ENCODE measurements at places on chromosomes 2 and 18.

DNA sequence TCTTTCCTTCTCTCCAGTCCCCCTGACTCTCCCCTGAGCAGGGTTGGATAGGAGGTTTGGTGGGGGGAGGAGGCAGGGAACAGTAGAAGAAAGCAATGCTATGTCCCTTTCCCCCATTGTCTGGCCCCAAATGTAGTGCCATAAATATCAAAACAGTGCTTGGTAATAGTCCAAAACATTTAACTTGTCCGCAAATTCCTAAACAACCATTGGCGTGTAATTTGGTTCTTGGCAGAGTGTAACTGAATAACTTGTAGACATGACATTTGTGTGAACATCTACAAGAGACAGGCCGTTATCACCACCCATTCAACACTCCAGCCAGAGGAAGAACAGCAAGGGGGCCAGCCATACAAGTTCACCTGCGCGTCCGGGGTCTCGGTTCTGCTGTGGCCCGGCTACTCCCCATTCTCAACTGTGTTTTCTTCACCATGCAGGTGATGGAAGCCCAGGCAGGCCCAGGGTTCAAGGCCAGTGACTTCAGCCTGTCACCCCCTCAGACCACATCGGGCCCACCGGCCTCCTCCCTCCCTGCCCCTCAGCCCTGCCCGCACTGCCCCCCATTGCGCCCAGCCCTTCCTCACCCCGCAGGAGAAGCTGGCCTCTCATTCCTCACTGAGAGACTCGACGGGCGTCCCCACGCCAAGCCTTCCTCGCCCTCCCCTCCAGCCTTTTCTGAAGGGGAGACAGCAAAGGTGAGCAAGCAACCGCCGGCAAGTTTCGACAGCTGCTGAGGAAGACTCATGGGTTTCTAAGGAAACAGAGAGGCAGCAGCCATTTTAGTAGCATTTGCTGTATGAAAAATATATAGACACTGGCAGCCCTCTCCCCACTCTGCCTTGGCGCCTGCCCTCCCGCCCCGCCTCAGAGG is 699 bp upstream of the RAPGEF4 start:
- DNase-seq, result no peak

- no peak for DNase-seq
Observed at GRCh38 chr18:24341361-24341760, 56.3 kb downstream of the OSBPL1A start.

GRCh38 chr2:217415316-217415715 is 555.5 kb upstream of the TNP1 start:
- DNase-seq, result no peak

DNA sequence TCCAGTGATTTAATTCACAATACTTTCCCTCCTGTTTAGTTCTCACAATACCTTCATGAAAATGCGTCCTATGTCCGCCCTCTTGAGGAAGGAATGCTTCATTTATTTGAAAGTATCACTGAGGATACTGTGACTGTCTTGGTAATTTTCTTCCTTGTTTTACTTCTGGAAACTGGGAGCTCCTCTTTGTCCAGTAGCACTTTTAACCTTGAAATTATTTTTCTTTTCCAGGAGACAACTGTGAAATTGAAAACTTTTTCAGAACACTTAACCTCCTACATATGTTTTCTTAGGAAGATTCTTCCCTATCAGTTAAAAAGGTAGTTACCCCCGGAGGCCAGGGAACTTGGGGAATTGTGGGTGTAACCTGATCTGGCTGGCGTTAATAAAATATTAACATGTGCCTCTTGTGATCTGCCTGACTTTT is 58.9 kb upstream of the STON1 start:
- DNase-seq, result peak; percentile 33

DNA sequence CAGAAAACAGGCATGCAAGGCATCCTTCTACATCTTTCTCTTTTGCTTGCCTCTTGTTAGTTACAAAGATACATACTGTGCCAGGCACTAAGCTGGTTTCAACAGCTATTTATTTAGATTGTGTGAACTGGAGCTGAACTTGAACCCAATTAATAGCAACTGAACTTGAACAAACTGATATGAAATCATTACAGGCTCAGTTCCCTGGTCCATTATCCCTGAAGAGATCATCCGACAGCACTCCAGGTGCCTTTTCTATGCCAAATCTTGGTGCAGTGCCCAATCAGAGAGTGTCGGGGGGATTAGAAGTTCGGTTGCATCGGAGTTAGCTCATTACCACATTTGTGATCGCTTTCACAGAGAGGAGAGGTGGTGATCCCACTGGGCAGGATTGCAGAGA is 477.6 kb downstream of the PARD3B start:
- DNase-seq, result no peak

GRCh38 chr18:51120809-51121596 is 76.5 kb downstream of the MEX3C start:
- no peak for DNase-seq

DNA sequence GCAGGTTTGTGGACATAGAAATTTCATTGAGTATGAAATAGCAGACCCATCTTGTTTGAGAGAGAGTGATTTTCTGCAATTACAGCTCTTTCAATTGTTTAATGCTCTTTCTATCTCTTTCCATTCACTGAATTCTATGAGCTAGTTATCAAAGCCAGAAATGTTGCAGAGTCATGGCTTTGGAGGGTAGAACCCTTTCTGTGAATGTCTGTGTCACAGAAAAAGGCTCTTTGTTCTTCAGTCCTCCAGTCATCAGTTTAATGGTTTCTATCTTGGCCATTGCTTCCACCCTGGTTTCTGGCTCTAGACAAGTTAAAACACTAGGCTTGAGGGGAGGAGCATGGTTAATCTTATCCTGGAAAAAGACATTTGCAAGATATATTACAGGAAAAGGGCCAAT is 655.0 kb downstream of the STK39 start:
- no peak for DNase-seq

- peak; percentile 68 for DNase-seq
Observed at GRCh38 chr2:73156539-73157124, 43.9 kb upstream of the RAB11FIP5 start.

DNA sequence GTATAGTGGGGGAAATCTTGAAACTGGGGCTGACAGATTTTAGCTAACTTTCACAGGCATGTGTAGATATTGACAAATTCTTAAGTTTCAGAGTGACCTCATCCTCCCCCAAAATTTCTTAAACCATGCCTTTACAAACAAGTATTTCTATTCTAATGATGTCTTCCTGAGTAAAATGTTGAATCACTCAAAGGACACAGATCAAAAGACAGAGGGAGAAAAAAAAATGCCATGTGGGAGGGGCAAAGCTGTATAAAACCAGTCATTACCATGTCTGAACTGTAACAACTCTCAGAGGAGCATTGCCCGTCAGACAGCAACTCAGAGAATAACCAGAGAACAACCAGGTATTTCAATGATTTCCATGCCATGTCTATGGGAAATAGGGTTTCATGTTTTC is at the start of gene SERPINB2:
Gene SERPINB2, plus strand, starts transcription at position 282 of the 400 bp plus-strand sequence. CDS start 3,740 bp downstream, outside the sequence.
- no peak for DNase-seq

GRCh38 chr2:135657806-135658582 is 83.7 kb upstream of the UBXN4 start:
- no peak for DNase-seq

DNA sequence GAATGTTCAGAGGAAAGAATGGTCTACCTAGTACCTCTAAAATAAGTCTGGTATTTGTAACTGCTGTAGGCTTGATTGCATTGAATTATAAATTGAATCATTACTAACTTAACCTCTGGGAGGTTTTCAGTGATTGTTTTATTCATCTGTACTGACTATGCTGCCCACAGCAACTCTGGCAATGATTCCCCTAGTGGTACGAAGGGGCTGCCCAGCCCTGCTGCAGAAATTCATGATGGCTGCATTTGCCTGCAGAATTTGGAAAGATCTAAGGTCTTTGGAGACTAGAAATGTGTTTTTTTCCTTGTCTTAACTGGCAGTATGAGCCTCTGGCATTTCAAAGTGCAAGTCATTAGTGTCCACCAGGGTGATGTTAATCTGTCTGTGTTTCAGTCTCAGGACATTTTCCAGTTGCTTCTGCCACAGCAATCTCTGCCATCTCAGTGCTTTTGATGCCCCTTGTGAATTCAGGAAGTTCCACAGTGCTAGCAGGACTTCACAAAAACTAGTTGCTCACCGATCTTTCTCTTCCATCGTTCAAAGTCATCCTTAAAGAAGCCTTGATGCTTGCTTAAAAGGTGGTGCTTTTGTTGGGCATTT is 13.4 kb upstream of the LRPPRC start:
- DNase-seq, result no peak

Measured in kidney capillary endothelial cell (primary cell).